ENCODE measurements at places on chromosomes 4 and X.

DNA sequence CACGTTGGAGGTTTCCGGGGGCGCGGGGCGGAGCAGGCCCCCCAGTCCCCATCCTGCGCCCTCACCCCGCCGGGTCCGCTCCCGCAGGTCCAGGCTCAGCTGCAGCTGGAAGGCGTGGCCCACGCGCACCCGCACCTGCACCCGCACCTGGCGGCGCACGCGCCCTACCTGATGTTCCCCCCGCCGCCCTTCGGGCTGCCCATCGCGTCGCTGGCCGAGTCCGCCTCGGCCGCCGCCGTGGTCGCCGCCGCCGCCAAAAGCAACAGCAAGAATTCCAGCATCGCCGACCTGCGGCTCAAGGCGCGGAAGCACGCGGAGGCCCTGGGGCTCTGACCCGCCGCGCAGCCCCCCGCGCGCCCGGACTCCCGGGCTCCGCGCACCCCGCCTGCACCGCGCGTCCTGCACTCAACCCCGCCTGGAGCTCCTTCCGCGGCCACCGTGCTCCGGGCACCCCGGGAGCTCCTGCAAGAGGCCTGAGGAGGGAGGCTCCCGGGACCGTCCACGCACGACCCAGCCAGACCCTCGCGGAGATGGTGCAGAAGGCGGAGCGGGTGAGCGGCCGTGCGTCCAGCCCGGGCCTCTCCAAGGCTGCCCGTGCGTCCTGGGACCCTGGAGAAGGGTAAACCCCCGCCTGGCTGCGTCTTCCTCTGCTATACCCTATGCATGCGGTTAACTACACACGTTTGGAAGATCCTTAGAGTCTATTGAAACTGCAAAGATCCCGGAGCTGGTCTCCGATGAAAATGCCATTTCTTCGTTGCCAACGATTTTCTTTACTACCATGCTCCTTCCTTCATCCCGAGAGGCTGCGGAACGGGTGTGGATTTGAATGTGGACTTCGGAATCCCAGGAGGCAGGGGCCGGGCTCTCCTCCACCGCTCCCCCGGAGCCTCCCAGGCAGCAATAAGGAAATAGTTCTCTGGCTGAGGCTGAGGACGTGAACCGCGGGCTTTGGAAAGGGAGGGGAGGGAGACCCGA is 14.0 kb downstream of the SHOX start:
- no peak for DNase-seq

GRCh38 chrX:103483720-103484119 is 35.6 kb downstream of the RAB40A start:
- no peak for DNase-seq

DNA sequence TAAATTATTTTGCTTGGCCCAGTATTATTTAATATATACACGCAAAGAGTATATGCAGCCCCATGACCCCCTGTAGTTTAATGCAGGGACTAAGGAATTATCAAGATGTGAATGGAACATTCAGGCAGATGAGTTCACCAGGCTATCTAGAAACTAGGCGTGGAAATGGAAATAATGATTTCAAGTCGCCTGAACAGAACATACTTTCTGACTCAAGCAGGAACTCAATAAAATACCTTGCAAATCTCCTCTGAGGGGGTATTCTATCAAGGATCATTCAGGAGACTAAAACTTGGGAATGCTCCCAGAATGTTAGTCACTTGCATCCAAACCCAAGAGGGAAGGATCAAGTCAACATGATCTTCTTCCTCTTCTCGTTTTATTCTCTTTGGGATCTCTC is 59.6 kb upstream of the RASSF6 start:
- no peak for DNase-seq

GRCh38 chr4:93788712-93789111 is 39.8 kb upstream of the ATOH1 start:
- DNase-seq, result no peak

GRCh38 chrX:134287346-134287745 is 50.4 kb downstream of the CCDC160 start:
- DNase-seq, result no peak

GRCh38 chr4:121428721-121429120 is 47.9 kb upstream of the QRFPR start:
- DNase-seq, result no peak

DNA sequence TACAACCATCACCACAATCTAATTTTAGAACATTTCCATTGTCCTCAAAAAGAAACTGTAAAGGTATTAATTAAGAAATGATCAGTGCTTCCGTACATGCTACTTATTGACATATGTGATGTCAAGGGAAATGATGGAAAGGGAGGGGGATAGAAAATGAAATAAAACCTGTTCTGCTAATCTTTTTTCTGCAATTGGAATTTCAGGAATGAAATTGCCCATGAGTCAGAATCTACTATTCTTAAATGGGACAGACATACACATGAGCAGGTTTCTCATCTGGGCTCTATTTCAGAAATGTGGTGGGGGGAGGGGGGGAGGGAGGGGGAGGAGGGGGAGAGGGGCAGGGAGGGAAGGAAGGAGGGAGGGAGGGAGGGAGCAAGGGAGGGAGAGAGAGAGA is 91.0 kb downstream of the SHROOM4 start:
- DNase-seq, result no peak

GRCh38 chr4:67035501-67035900 is 509.8 kb downstream of the CENPC start:
- no peak for DNase-seq

- DNase-seq, result no peak
These were observed 181.4 kb upstream of the RBPJ start for GRCh38 chr4:26139310-26139924.

- no peak for DNase-seq
These were observed 22.9 kb upstream of the COX7B2 start for GRCh38 chr4:46931981-46932380.

DNA sequence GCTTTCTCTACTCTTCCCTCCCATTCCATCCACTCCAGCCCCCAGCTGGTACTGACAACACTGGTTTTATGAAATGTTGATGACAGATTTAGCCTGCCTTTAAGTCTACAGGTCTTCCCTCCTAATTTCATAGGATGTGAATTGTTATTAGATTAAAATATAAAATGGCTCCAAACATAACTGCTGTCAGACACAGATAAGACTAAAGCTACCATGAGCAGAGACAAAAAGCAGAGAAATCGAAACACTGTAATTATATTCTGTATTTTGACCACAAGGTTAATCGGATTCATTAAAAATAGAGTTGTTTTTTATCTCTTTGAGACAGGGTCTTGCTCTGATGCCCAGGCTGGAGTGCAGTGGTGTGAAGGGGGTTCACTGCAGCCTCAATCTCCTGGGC is 28.3 kb downstream of the SEC24D start:
- DNase-seq, result no peak

DNA sequence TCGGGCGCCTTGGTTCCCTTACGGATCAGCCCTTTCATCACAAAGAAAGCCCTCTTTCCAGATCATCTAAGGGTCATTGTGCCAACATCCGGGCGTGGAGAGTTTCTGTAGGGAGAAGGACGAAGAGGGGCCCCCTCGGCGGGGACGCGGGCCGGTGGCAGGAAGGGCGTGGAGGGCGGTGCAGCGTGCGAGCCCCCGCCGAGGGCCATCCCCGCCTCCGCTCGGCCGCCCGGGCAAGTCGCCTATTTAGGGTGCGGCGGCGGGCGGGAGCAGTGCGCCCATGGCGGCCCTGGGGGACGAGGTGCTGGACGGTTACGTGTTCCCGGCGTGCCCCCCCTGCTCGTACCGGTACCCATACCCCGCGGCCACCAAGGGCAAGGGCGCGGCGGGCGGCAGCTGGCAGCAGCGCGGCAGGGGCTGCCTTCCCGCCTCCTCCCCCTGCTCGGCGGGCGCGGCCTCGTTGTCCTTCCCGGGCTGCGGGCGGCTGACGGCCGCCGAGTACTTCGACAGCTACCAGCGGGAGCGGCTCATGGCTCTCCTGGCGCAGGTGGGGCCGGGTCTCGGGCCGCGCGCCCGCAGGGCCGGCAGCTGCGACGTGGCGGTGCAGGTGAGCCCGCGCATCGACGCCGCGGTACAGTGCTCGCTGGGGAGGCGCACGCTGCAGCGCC is at the start of gene ZAR1:
ZAR1 (plus strand) TSS at position 241 of the 668 bp plus-strand sequence; CDS start at position 281, 40 bp downstream.
- DNase-seq, result no peak

GRCh38 chr4:173319696-173320095 is 14.5 kb downstream of the HMGB2 start:
- no peak for DNase-seq

DNA sequence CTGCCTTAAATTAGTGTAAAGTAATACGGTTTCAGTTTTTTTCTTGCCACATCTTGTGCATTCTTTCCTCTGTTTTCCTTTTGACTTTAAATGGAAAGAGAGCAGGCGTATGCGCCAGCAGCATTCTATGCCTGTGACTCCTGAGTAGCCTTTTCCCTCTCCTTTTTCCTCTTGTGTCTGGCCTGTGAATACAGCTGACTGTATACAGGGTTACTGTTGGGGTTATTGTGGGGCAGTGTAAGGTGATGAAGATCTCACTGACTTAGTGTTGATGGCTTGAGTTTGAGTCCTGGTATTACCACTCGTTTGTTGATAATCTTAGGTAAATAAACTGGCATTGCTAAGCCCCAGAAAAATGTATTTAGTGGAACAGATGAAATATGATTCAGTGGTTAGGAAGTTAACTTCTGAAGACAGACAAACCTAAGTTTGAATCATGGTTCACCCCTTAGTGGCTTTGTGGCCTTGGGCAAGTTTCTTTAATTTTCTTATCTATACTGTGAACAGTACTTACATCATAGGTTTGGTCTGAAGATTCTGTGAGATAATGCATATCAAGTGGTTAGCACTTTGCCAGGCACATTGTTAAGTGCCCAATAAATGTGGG is 105.1 kb downstream of the FNIP2 start:
- DNase-seq, result no peak

DNA sequence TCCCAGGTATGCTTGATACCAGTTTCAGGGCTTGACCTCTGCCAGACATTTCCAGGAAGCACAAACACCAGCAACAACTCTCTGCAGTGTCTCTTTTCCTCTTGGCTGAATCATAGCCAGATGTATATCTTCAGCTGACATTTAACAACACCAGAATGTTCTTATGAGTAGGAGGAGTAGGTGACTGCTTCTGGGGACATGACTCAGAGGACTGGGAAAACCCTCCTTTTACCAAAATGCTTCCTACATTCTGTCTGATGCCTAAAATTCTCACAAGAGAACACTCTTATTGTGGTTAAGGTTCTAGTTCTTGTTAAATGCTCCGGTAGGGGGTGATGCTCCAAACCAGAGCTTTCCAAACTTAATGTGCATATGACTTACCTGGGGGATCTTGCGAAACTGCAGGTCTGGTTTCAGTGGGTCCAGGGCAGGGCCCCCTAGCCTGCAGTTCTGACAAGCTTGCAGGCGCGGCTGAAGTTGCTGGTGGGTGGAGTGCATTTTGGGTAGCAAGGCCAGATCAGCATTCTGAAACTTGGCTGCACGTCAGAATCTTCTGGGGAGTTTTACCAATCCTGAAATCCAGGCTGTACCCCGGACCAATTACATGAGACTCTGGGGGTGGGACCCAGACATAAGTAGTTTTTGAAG is 329.3 kb upstream of the RPS6KA3 start:
- DNase-seq, result no peak

- DNase-seq, result no peak
These were observed 27.3 kb downstream of the SH3BGRL start for GRCh38 chrX:81229229-81229628.

DNA sequence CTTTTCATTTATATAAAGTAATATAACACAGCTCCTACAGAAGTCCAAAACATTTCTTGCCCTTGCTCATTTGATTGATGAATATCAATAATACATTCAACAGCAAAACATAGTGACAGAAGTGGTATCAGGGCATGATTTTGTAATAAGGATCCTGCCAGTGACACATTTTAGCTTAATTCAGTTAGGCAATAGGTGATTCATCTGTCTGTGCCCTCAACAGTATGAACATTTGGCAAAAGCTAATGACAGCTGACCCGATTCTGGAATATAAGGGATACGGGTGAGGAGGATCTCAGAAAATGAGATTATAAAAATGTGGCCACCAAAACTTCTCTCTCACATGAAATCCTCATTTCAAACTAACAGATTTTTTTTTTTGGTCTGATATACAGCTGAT is 294.0 kb downstream of the CAMK2D start:
- DNase-seq, result no peak

DNA sequence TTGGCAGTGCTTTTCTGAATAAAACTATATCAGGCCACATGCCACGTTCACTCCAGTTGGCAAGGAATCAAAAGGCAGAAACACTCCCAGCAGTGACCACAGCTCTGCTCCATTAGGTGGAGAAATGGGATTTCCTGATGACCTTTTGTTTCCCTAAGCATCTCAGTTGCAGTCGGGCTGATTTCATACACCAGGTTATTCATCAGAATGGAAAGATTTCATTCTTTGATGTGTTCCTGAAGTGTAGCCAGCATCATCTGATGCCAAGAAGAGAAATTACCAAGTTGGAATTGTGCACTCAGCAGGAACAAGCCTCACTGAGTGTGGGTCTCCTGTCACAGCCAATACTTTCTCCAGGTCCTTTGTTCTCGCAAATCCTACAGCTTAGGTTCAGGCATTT is 193.7 kb downstream of the SPATA18 start:
- DNase-seq, result no peak

DNA sequence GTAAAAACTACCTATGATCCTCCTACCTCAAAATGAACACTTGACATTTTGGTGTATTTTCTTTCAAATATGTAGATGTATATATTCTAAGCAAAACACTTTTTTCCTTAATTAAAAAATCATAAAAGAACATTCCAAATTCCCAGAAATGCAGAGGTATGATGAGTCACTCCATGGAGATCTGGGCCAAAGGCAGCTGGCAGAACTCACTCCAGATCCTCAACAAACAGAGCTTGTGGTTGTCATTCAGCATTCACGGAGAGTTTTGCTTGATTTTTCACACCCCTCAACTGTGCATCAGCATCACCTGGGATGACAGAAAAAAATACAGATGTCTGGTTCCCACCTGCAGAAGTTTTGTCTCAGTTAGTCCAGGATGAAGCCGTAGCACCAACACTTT is 144.6 kb downstream of the KIT start:
- DNase-seq, result no peak

GRCh38 chrX:53561912-53562311 is 124.6 kb downstream of the HUWE1 start:
- no peak for DNase-seq

GRCh38 chr4:74219240-74219639 is 61.3 kb downstream of the MTHFD2L start:
- DNase-seq, result no peak

GRCh38 chr4:51960486-51960885 is 59.7 kb downstream of the LRRC66 start:
- no peak for DNase-seq

DNA sequence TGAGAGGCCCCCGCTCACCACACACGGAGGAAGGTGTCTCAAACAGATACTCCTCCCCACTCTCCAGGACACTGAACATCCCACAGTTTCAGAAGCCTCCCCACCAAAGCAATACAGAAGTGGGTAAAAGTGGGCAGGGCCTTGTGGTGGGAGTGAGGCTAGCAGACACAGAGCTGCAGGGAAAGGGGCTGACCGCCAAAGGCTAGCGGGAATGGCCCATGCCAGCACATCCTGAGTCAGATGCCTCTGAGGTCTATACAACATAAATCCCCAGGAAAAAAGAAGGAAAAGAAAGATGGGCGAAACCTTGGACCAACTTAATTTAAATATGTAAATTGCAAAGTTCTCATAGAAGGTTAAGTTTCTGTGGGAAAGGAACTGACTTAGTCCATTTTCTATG is 21.9 kb upstream of the ARHGAP10 start:
- DNase-seq, result no peak

GRCh38 chrX:154791939-154792338 is 13.3 kb downstream of the MPP1 start:
- no peak for DNase-seq

GRCh38 chr4:150971901-150972300 is 43.2 kb downstream of the LRBA start:
- DNase-seq, result no peak

- DNase-seq, result no peak
These were observed 3.3 kb downstream of the RADX start for GRCh38 chrX:106615041-106615440.

Data from stimulated activated CD8-positive, alpha-beta memory T cell treated with anti-CD3 and anti-CD28 coated beads, Interleukin-15, amount 100 ng/mL, for 24 hours (primary cell).